ENCODE measurements at places on chromosomes 7 and 10.
A peak's percentile ranks its signal among the peaks of the same experiment; 100 is the strongest.

GRCh38 chr7:111735661-111736551 lies 173.6 kb upstream of the IMMP2L start:
- DNase-seq: peak; percentile 1

GRCh38 chr7:4753598-4754432 lies 21.6 kb upstream of the AP5Z1 start:
- no peak for DNase-seq

GRCh38 chr7:45920502-45921380 lies at the start of gene IGFBP3:
IGFBP3 (minus strand) TSS chr7:45921272; CDS start chr7:45921140, 132 bp downstream.
- DNase-seq: peak; percentile 19

GRCh38 chr7:100888988-100889750 lies at the start of gene UFSP1:
UFSP1 (minus strand) TSS chr7:100889715; CDS start chr7:100889271, 444 bp downstream.
- DNase-seq: no peak

- no peak for DNase-seq
Measured at GRCh38 chr10:83374741-83375140, 764.6 kb upstream of the GHITM start.

GRCh38 chr7:144006692-144007042 lies 6.5 kb downstream of the OR6B1 start:
- DNase-seq: no peak

All from KG1 (cell line).